ENCODE measurements at places on chromosomes 16 and 17.

DNA sequence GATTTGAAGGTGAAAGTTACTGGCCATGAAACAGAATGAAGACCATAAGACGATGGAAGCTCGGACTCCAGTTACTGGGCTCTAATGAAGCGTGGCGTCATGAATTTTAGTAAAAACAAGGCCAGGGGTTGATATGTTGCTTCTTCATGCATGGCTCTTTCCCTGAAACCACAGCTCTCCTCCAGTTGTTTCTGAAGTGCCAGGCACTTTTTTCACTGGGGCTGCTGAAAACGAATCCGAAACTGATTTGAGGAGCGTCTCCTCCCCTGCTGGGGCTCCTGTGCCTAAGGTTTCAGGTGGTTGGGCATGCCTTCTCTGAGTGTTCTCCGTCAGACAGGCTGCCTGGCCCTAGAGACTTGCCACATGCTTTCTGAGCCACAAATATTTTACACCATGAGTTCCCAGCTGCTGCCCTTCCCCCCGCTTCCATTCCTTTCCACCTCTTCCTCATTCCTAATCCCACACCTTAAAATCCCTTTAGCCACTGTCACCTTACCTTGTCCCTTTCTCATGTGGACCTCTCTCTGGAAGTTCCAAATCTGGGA lies 3.7 kb upstream of the MYL4 start:
- peak; percentile 44 for DNase-seq

GRCh38 chr17:64254755-64255154 lies 8.3 kb downstream of the TEX2 start:
- DNase-seq = no peak

DNA sequence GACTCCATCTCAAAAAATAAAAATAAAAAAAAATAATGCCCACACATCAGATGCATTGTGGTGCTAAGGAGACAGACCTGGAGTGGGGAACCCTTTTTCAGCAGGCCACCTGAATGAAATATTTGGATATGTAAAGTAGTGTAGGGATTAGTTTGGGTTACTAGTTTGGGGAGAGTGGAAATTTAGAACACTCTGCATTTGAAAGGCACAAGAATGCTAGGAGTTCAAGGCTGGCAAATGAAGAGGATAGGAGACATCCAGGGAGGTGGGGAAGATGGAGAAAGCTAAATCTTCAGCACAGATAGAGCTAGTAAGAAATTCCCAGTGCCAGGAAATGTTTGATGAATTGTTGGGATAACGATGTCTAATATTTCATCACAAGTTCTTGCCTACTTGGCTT lies 298.3 kb upstream of the ERCC4 start:
- DNase-seq = no peak

DNA sequence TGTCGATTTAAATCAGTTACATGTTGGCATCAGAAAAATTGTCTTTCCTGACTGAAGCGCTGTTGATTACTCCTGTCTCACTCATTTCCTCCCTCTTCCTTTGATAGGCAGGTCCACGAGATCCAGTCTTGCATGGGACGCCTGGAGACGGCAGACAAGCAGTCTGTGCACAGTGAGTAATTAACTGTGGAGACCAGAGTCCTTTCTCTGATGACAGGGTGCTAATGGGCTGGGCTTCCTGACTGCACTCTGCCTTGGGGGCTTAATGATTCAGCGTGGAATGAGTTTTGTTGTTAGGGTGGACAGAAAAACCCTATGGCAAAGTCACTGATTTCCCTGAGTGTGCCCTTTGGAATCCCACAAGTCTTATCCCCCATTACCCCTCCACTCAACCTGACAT lies 6.5 kb downstream of the GOSR2 start:
- no peak for DNase-seq

- no peak for DNase-seq
Observed at GRCh38 chr17:48160177-48161081, 52.9 kb downstream of the SNX11 start.

DNA sequence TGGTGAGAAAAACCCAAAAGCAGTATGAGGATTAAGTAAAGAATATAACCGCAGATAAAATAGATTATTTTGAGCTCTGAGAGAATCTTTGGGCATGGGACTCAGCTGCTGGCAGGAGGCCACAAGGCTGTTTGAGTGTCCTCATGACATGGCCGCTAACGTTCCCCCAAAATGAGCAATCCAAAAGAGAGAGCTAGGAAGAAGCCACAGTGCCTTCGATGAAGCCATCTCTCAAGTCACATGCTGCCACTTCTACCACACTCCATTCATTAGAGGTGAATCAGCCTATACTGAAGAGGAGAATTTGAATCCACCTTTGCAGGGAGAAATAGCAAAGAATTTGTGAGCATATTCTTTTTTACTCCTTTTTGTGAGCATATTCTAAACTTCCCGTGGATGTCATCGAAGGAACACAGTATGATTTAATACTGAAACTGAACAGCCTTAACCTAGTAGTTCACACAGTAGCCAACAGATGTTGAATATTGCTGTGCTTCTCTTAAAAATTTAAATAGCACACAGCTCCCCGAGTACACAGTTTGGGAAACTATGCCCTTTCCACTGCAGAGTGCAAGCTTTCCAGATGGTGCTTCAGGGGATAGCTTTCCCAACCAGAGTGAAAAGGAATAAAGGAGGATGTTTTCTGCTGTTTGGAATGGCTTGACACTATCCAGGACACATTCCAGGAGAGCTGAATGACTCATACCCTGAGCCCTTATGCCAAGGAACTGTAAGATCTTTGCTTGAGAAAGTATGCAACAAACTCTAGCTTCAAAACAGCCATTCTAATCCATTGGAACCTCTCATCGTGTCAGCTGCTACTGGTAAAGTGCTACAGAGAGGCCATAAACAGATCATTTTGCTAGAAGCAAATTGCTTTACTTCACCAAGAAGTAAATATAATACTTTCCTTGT lies 33.9 kb downstream of the ANKFY1 start:
- no peak for DNase-seq

GRCh38 chr16:88453611-88454522 lies 787 bp downstream of the ZFPM1 start:
- DNase-seq = no peak

DNA sequence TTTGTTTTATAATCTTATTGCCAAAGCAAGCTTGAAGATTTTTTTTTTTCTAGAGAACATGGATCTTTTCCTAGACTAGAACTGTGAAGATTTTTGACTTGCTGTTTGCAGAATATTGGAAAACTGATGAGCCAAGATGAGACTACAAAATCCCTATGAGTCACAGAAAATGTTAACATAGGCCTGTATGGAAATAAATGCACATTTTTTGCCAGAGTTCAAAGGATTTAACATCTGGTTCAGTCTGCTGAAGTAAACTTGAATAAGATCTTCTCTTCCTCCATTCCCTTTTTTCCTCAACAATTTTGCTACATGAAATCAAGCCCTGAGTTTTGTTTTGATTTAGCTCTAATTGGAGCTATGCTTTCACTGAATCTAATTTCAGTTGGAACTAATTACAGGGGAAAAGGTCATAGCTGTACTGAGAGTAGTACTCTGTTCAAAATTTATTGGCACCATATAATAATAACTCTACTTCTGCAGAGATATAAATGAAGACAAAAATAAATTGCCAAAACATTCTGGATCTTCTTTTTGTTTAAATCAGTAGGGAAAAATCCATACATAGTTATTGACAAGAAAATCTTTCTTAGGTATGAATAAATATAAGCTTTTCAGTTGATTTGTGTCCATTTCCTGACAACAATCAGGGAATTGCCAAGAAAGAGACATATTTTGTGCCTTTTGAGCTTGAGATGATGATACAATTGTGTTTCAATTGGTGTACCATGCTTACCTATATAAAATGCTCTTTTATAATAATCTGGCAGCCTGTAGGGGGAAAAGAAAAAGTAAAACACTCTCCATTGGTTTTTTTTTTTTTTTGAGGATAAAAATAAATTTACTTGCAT lies 387.5 kb upstream of the GOT2 start:
- DNase-seq = no peak

GRCh38 chr16:55073830-55074229 lies 143.2 kb downstream of the IRX5 start:
- DNase-seq = no peak

GRCh38 chr17:8079291-8080207 lies 8.0 kb downstream of the ALOX12B start:
- peak; percentile 77 for DNase-seq

DNA sequence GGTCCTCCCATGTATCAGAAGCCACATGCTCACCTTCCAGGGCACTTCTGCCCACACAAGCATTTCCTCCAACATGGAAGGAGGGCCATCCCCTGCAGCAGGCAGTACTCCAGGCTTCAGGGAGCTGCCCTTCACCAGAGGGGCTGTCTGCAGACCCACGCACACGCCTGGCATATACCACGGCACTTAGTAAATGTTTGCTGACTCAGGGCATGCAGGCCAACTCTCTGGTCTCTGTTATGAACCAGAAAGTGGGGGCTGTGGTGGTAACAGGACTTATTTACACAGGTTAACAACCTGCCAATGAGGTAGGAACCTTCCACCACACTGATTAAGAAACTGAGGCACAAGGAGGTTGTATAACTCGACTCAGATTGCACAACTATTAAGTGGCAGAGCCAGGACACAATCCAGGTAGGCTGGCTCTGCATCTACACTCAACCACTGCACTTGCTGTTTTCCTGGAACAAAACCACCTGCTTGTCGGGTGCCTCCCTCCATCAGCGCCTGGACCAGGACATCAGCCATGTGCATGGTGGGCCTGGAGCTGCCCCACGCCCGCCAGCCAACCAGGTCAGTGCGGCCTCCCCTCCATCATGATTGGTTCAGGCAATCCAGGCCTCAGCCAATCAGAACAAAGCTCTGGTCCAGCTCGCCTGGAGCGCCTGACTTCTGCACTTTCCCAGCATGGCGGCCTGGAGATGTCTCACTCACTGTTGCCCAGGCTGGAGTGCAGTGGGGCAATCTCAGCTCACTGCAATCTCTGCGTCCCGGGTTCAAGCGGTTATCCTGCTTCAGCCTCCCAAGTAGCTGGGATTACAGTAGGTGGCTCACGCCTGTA lies 19.2 kb downstream of the ACTG1 start:
- no peak for DNase-seq

- DNase-seq = no peak
Observed at GRCh38 chr17:49589577-49589927, 13.9 kb downstream of the NXPH3 start.

DNA sequence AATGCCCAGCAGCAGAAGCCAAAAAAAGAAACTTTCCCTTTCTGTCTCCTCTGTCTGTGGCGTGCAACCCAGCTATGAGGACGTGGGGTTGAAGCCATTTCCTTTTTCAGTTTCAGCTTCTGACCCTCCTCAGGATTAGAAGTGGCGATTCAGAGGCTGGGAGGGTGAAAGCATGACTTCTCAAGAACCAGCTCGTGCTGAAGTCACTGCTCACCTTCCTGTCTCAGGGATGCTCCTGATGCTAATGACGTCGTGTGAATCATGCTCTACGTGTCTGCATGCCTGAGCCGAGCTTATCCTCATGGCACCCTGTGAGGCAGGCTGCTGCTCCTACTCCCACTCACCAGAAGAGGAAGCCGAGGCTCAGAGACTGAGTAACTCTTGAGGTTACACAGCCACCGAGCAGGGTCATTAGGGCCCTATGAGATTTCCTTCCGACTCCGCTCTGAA lies 5.7 kb upstream of the LPO start:
- DNase-seq = no peak

DNA sequence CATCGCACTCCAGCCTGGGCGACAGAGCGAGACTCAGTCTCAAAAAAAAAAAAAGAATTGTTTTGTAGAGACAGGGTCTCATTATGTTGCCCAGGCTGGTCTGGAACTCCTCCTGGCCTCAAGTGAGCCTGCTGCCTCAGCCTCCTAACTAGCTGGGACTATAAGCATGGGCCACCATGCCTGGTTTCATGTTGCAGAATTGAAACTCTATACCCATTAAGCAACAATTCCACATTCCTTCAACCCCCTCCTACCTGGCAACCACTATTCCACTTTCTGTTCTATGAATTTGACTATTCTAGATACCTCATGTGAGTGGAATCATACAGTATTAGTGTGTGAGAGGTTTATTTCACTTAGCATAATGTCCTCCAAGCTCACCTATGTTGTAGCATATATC lies 24.5 kb downstream of the RNF135 start:
- DNase-seq = no peak

DNA sequence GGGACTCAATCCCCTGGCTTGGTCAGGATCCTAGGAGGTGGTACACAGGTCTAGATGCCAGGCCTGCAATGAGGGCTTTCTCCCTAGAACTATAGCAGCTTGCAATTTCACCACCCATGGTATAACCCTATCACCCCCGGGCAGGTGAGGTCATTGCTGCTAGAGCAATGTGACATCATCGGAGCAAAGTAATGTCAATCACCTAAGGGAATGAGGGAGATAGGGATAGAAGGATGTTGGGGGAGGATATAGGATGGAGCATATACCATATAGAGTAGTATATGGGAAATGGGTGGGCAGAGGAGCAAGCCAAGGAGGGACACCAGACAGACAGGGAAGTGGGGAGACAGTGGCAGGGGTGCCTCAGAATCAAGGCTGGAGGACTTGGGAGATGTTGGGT lies 3.3 kb downstream of the KCNH4 start:
- no peak for DNase-seq

- no peak for DNase-seq
Observed at GRCh38 chr16:14579266-14579665, 50.8 kb downstream of the PARN start.

- no peak for DNase-seq
Observed at GRCh38 chr17:63928966-63929695, 3.0 kb downstream of the CD79B start.

GRCh38 chr17:10120109-10120485 lies 78.3 kb downstream of the GAS7 start:
- DNase-seq = no peak

- no peak for DNase-seq
Observed at GRCh38 chr17:49815761-49816281, 27.3 kb downstream of the KAT7 start.

Measured in stimulated activated CD4-positive, alpha-beta T cell treated with anti-CD3 and anti-CD28 coated beads, Interleukin-12 subunit alpha, Interleukin-12 subunit beta, amount 100 ng/mL, for 4 hours (primary cell).